COLO829 (cell line): ENCODE measurements at places on chromosomes 6 and 20.

- DNase-seq = no peak
Measured at GRCh38 chr20:50774515-50774914, 20.3 kb upstream of the BCAS4 start.

GRCh38 chr6:129448965-129449364 is 261.0 kb downstream of the ARHGAP18 start:
- no peak for DNase-seq

GRCh38 chr6:14451594-14452374 is 334.2 kb downstream of the CD83 start:
- no peak for DNase-seq

DNA sequence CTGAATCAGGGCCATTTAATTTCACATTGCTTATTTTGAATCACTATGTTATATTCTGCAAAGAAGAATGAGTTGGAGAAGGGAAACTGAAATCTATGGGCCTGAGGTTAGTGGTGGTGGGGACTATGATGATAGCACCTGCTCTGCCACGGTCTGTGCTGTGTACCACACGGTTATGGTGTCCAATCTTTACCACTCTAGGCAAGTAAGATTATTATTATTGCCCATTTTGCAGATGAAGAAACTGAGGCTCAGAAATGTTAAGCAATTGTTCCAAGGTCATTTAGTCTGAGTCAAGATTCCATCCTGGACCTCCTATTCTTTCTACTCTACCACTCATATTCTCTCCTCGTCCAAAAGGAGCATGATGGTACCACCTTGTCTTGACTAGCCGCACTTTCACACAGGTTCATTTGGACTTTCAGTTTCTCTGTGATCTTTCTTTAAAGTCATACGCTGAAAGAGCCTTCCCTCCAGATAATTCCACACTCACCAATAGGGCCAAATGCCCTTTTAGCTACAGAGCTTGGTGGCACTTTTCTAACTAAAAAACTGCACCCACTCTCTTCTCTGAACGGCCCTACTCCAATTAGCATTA is 56.2 kb downstream of the GFOD1 start:
- DNase-seq = no peak

DNA sequence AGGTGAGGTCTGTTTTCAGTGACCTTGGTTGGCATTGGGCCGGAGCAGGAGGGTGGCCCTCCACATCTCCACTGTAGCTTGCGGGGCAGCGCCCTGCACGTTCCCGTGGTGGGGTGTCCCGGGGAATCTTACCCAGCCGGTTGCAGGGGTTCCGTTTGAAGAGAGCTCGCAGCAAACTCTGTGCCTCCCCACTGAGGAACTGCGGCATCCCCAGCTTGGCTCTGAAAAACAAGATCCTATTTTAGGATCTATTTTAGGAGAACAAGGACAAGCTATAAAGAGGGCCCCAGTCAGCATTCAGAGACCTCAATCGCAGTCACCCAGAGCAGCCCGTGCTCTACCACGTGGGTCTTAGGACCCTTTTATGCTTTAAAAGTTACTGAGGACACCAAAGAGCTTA is 97.8 kb downstream of the RAMACL start:
- no peak for DNase-seq

- DNase-seq = no peak
Measured at GRCh38 chr20:18978311-18978710, 164.7 kb downstream of the SCP2D1 start.

GRCh38 chr6:14738933-14739332 is 506.9 kb upstream of the JARID2 start:
- DNase-seq = no peak

DNA sequence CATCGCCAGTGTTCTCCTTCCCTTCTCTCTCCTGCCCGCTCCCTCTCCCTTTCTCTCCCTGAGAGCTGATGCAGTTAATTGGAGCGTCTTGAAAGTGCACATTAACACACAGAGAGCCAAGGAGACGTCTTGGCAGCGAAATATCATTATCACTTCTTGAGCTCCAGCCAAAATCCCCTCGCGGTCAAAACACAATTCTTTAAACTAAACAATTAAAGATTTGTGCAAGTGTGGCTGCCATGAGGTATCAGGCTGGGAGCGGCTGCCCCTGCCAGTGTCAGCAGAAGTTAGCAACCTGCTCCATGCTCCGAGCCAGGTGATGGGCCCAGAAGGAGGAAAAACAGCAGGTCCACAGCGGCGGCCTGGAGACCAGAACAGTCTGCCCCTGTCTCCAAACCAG is 100.9 kb upstream of the FOXP4 start:
- no peak for DNase-seq

DNA sequence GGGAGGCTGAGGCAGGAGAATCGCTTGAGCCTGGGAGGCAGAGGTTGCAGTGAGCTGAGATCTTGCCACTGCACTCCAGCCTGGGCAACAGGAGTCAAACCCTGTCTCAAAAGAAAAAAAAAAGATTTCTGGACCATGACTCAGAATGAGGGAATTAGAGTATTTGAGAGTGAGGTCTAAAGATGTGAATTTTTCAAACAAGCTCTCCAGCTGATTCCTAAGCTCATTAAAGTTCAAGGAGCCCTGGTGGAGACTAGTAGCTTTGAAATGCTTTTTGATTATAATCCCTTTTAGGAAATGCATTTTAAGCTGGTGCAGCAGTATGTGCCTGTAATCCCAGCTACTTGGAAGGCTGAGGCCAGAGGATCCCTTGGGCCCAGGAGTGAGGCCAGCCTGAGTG is 21.8 kb upstream of the SRF start:
- DNase-seq = no peak

DNA sequence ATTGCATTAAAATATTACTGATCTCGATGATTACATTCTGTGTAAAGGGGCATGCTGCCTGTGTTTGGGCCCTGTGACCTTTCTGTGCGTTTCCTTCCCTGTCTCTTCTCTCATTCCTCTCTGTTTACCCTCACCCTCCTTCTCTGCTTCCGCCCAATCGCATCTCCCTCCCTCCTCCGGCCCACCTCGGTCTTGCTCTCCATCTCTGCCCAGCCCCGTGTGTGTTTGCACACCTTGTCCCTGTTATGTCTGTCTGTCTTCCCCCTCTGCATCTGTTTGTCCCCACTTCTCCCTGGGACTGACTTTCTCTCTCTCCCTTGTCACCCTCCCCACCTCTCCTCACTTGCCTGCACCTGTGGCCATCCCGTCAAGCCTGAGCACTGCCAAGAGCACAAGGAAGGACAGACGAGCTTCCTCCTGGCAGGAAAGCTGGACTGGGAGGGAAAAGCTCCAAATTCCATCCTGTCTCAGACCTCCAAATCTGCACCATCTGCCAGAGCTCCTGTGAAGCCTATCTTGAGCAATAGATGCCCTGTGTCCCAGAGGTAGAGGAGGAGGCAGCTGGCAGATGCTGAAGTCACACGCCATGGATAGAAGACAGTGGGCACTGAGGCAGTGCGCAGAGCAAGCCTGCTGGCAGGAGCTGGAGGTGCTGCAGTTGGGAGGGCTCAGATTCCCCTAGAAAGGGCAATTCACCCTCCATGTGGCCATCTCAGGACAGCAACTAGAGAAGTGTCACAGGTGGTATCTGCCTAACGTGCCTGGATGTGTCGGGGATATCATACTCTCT is 172.3 kb downstream of the PTPRT start:
- no peak for DNase-seq

GRCh38 chr6:5461365-5461764 is 200.1 kb downstream of the FARS2 start:
- DNase-seq = no peak

- DNase-seq = no peak
Measured at GRCh38 chr20:8587810-8588209, 455.7 kb downstream of the PLCB1 start.
